ENCODE measurements at places on chromosomes 16 and 17.

GRCh38 chr16:87141402-87141801 is 175.8 kb downstream of the C16orf95 start:
- no peak for DNase-seq

GRCh38 chr17:16258901-16259300 is 41.9 kb downstream of the PIGL start:
- DNase-seq = no peak

DNA sequence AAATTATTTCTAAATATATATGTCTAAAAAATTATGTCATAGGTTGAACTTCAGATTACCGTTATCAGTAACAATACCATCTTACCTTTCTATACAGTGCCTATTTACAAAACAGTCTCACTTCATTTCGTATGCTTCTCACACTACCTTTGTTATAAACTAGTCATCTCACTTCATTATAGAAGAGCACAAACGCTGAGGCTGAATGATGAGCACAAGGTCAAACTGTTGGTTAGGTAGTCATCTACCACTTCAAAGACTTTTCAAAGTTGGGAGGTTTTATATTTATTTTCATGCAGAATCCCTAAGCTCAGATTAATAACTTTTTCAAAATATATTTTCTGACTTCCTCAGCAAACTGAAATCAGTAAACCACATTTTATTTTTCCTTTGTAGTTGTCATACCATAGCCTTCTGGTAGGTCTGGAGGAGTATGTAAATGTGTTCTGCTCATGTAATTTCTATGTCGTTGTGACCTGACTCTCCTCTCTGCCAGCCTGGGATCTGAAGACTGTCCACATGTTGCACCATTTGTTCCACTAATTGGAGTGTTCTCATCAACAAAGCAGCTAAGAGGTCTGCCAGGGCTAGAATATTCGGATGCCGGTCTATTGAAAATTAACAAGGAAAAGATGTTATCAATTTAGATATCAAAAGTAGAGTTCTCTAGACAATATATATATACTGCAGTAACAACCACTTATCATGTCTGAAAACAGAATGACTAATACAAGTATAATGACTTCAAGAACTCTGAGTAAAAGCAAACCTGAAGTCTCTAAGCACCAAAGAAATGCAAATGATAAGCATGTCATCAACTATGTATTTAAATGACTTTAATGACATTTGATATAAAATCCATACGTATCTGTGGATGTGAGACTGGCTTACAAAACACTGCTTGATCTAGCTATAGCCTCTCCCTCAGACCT is 73.9 kb downstream of the CEP95 start:
- no peak for DNase-seq

DNA sequence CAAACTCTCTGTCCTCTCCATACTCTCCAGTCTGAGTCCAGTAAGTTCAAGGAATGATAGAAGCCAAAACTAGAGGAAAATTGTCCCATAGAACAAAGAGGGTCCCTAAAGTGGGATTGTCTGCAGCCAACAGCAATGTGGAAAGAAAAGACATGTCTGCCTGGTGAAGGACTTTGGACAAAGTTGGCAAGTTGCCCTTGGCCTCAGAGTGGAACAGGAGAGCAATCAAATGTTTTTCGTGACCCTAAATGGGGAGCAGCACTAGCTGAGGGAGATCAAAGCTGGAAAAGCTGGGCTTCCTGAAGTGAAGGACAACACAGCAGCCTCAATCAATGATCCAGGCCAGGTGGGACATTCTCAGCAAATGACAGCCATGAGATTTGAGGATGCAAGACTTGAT is 183.5 kb downstream of the CHD9NB start:
- no peak for DNase-seq

- DNase-seq = no peak
These were observed 11.2 kb downstream of the CDK5RAP3 start for GRCh38 chr17:47982091-47982617.

GRCh38 chr16:16131659-16132058 is 91.6 kb downstream of the ABCC6 start:
- DNase-seq = no peak

DNA sequence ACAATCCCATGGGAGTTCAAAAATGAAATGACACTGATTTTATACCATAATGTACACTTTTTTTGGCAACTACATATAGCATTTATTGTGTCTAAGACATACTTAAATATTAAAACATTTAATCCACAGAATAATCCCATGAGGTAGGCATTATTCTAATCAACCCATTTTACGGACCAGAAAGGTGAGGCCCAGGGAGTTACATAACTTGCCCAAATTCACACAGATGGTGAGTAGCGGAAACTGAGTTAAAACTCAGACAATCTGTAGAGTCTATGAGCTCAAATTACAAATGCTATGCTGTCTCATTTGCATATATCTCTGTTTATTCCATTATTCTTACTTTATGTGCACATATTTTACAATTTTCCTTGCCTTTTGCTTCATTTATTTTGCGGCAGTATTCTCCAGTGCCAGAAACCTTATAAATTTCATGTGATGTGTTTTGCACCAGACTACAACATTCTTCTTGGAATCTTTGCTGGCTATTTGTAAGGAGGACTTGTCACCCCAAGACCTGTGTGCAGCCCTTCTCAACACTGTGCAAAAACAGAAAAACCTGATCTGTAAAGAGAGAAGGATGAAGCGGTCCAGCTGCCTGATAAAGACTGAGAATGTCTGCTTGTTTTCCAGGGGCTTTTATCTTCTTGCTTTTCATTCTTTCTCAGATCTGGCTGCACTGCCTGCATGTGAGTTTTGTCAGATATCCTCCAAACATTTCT is 2.3 kb upstream of the ABCA9 start:
- no peak for DNase-seq

DNA sequence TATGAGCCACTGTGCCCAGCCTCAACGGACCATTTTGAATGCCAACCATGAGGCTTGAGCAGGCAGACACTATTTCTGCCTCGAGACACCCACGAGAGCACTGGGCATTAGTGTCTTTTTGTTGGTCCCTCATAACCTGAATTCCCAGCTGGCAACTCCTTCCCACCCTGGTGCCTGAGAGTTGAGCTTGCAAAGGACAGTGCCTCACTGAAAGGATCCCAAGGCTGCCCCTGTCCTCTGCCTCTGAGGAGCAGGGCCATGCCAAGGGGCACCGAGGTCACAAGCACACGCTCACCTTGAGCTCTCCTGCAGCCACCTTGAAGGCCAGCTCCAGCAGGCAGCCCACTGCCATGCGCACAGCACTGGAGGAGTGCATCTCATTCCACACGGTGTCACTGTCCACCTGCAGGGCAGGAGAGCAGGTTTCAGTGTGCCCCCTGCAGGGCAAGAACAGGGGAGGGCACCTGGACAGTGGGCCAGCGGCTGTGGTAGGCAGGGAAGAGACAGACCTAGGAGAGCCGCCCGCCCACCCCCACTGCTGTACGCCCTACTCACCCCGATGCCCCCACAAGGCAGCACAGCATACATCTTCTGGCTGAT is 12.8 kb downstream of the G6PC3 start:
- DNase-seq = no peak

DNA sequence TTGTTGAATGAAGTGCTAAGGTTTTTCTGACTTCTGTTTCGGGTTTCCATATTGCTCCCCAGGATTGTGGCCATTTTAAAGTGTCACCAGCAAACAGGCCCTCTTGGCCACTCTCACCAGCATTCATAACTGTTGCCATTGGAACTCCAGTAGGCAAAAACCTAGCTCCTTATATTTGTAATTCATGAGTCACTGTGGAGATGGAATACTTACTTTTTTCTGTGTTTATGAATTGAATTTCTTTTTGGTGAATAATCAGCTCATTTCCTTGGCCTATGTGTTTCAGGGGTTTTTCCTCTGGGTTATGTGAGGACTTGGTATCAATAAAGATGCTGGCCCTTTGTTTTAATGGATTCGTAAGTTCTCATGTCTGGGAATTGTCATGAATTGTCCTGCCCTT is 255.1 kb downstream of the SNX29 start:
- DNase-seq = no peak

- DNase-seq = no peak
These were observed 2.5 kb downstream of the LAT start for GRCh38 chr16:28987170-28987853.

- DNase-seq = no peak
These were observed 1.0 kb upstream of the ZNF500 start for GRCh38 chr16:4767872-4768548.

- DNase-seq = no peak
These were observed 12.5 kb downstream of the POLR2A start for GRCh38 chr17:7496470-7497183.

GRCh38 chr16:50268352-50268751 is 2.0 kb downstream of the ADCY7 start:
- DNase-seq = no peak

- no peak for DNase-seq
These were observed 286.9 kb downstream of the CPPED1 start for GRCh38 chr16:12516621-12517309.

DNA sequence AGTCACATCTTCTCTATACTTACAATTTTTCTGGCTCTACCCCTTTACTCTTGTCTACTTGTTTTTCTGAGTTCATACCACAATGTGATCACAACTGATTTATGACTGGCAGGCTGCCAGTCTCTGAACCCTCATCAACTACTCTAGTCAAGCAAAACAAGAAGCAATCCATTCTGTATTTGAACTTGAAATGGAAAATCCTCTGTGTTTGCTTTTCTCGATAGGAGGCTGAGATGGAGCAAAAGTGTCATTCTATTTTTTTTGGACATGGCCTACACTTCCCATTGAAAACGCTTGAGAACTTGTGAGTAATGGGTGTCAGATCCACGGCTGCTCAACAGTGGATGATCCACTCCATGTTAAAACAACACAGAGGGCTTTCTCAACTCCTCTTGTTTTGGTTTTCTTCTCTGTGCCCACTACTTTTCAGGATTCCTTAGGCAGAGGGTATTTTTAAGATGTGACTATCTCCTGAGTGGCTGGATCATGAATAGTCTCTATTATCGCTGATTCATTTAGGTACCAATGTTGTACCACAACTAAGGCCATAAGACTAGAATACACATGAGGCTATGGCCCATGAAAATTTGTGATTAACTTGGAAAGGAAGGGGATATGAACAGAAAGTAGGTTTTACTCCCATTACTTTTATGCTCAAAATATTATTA is 11.7 kb downstream of the TMEM100 start:
- DNase-seq = no peak

- no peak for DNase-seq
These were observed 136.6 kb upstream of the WSB1 start for GRCh38 chr17:27157297-27157696.

DNA sequence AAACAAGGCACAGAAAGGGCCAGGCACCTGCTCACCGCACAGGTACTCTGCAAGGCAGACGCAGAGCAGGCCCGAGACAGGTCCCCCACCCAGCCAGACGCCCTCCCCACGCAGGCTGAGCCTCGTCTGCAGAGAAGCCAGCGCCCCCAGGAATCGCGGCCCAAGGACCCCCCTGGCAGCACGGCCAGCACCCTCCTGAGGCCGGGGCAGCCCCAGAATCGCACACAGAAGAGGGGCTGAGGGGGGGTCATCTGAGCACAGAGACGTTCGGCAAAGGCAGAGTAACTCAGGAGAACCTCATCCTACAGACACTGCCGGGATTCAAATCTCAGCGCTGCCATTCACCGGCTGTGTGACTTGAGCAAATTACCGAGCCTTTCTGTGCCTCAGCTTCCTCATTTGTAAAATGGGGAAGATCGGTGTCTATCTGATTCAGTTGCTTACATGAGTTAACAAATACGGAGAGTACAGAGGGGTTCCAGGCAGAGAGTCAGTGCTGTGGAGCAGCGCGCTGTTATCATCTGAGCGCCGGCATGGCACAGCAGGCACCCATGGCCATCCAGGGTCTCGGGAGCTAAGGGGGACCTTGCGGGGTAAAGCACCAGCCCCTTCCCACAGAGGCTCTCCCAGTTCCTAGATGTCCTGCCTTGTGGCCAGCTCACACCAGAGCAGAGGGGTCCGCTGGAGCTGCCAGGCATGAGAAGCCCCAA is 10.4 kb downstream of the EMC6 start:
- DNase-seq = no peak

DNA sequence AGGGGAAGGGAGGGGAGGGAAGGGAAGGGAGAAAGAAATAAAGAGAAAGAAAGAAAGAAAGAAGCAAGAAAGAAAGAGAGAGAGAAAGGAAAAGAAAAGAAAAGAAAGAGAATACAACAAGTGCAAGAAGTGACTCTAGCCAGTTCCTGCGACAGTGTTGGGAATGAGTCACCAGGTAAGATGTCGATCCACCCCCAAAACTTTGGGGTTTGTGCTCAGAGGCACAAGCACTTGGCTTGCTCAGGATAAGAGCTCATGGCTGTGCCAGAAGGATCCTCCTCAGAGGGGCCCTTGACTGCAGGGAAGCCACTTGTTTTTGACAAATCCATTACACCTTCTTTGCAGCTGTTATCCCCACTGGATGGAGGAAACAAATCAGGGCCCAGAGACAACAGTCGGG is 137.7 kb downstream of the TMEM132E start:
- no peak for DNase-seq

- DNase-seq = no peak
These were observed 10.7 kb downstream of the ACSF3 start for GRCh38 chr16:89104303-89104702.

DNA sequence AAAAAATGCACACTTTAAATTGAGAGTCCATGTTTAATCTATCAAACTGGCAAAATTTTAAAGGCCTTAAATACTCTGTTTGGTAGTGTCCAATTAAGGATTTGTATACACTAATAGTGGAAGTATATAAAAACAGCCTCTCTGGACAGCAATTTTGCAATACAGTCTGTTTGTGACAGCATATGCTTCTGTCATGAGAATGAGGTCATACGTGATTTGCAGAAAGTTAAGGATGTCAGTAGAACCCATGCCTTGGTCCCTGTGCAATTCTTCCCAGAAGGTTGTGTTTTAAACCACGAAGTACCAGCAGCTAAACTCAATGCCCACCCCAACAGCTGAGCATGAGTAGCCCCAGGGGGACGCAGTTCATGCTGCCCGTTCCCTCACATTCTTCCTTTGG is 78.4 kb downstream of the AIPL1 start:
- no peak for DNase-seq

DNA sequence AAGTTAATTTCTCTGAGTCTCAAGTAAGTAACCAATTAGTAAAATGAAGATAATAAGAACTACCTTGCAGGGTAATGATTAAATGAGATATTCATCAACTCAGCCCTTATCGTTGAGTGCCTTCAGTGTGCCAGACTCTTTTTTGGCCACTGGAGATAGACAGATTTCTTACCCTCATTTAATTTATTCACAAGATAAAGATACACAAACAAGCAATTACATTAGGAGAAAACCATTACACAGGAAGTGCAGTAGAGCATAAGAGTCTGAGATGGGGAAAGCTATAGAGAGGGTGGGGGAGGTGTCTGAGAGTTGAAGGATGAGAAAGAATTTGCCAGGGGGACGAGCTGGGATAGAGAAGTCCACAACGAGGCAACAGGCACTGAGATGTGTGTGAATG is 72.5 kb upstream of the BCAR1 start:
- no peak for DNase-seq

GRCh38 chr16:34803683-34804416 is 1344.4 kb downstream of the TP53TG3F start:
- no peak for DNase-seq

DNA sequence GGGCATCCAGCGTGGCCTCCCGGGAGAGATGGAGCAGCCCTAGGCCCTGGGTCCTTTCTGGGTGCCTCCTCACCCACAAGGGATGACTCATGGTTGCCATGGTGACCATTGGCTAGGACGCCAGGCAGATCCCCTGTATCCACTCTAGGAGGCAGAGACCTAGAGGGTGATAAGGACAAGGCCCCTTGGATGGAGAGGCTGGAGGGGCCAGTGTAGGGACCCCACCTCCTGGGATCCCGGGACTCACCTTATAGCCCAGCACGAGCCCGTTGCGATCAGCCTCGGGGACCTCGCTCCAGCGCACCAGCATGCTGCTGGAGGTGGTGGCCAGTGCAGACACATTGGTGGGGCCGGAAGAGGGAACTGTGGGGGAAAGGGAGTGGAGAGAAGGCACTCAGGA is 82.2 kb upstream of the CDC42EP4 start:
- DNase-seq = no peak

Data from activated CD8-positive, alpha-beta memory T cell treated with anti-CD3 and anti-CD28 coated beads, Interleukin-2, amount 10 ng/mL, durations not matched to agents 7 days and 5 days (primary cell).